ENCODE measurements at places on chromosomes 4 and X. TPM values are rescaled to one million over a fixed set of nuclear protein-coding genes. Genes with fewer than 3 reads are reported as not detected.

GRCh38 chr4:54487491-54487890 lies 170.3 kb upstream of the KIT start:
- no peaks in the 10 kb centered on the region for H3K4me1 ChIP-seq
- no peak overlapping the region for H3K27ac ChIP-seq
- no peaks in the 10 kb centered on the region for H3K36me3 ChIP-seq
- no peaks in the 10 kb centered on the region for H3K27me3 ChIP-seq

- no peak overlapping the region for H3K4me3 ChIP-seq
- no peaks in the 10 kb centered on the region for H3K4me1 ChIP-seq
- no peaks in the 10 kb centered on the region for H3K36me3 ChIP-seq
- no peak for DNase-seq
- no peak overlapping the region for H3K27ac ChIP-seq
These were observed 394.0 kb downstream of the DTHD1 start for GRCh38 chr4:36675436-36675835.

DNA sequence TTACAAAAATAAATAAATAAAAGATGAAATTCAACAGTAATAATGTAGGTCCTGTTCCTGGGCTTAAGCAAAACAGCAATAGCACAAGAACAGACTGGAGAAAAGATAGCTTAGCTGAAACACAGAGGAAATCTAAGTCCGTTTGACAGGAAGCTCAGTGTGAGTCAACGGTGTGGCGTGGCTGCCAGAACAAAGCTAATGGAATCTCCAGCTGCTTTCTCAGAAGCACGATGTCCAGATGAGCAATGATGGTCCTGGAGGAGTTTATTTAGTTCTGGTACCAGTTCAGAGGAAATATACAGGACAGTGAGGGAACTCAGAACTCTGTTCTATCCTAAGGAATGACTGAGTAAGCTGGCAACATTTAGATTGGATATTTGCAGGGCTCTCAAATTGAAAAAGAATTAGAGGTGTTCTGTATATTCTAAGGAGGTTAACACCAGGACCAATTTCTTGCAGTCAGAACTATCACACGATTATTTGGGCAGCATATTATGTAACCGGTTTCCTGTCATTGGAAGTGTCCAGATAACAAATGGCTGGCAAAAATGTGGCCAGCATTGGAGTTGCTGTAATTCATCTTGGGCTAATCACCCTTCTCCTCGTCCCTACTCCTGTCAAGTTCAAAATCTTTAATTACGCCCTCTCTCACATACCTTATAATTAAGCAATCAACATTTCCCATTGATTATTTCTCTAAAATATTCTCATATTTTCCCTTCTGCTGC lies 12.7 kb downstream of the GAB3 start:
- H3K4me1 ChIP-seq, result peaks cover 27% of the 10 kb centered on the region
- no peaks in the 10 kb centered on the region for H3K27me3 ChIP-seq
- no peak overlapping the region for H3K27ac ChIP-seq
- no peak overlapping the region for H3K4me3 ChIP-seq
- DNase-seq, result no peak

GRCh38 chrX:136106920-136107528 lies 40.3 kb upstream of the FHL1 start:
- H3K4me1 ChIP-seq, result no peaks in the 10 kb centered on the region
- H3K27me3 ChIP-seq, result no peaks in the 10 kb centered on the region
- H3K27ac ChIP-seq, result no peak overlapping the region
- no peak overlapping the region for H3K4me3 ChIP-seq

- H3K27ac ChIP-seq, result no peak overlapping the region
- DNase-seq, result no peak
- H3K36me3 ChIP-seq, result no peaks in the 10 kb centered on the region
- H3K4me1 ChIP-seq, result no peaks in the 10 kb centered on the region
These were observed 197.0 kb downstream of the ADGRL3 start for GRCh38 chr4:61397174-61397573.

GRCh38 chr4:62474802-62475201 lies 1274.7 kb downstream of the ADGRL3 start:
- H3K27ac ChIP-seq, result no peak overlapping the region
- no peaks in the 10 kb centered on the region for H3K4me1 ChIP-seq
- H3K4me3 ChIP-seq, result no peak overlapping the region
- H3K36me3 ChIP-seq, result no peaks in the 10 kb centered on the region
- no peak for DNase-seq

DNA sequence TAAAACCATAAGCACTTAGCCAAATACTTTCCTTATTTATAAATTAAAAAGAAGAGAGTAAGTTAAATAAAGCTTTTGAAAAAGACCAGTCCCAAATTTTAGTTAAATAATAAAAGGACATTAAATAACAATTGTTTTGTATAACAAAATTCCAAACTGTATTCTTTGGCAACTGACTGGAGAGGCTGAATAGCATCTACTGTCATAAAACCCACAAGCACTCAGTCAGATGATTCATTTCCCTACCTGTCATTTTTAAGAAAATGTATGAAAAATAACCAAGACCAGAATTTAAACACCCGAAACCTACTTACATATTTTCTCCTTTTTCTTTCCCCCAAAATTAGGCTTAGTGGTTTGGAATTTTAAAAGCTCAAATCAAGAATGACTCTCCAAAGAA lies 32.5 kb upstream of the SMIM10L2A start:
- no peak overlapping the region for H3K4me3 ChIP-seq
- no peaks in the 10 kb centered on the region for H3K4me1 ChIP-seq
- no peaks in the 10 kb centered on the region for H3K27me3 ChIP-seq
- DNase-seq, result no peak
- no peak overlapping the region for H3K27ac ChIP-seq

DNA sequence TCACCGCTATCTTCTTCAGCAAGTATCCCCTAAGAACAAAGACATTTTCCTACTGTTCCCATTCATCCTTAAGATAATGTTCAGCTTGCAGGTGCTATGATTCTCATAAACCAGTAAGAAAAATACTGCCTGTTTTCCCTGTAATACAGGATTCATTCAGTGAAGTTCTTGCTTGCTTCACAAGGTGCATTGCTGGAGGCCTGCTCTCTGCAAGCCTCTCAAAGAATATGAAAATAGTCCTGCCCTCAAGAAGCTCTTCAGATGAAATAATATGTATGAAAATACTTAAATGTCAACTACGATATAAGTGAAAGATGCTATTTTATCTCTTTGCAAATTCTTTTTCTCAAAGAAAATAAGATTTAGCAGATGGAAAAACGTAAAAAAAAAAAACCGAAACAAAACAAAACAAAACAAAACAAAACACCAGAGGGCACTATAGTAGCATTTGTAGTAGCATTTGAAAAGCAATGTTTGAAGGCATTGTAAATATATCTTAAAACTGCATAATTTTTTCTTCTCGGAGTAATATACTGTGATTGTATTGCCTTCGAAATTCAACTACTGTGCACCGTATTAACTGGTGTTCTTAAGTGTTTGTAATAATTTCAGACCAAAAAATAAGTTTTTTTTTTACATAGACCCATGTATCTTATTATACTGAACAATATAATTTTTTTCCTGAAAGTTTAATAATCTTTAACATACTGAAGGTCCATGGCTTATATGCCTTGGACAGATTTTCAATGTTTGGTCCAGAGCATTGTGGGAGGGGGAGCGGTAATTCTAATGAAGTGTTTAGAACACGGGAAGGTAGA lies 26.0 kb downstream of the ADH4 start:
- no peaks in the 10 kb centered on the region for H3K4me1 ChIP-seq
- no peak overlapping the region for H3K27ac ChIP-seq
- no peaks in the 10 kb centered on the region for H3K36me3 ChIP-seq
- no peaks in the 10 kb centered on the region for H3K27me3 ChIP-seq

- H3K4me3 ChIP-seq, result no peak overlapping the region
- no peaks in the 10 kb centered on the region for H3K36me3 ChIP-seq
- no peaks in the 10 kb centered on the region for H3K4me1 ChIP-seq
These were observed 52.4 kb upstream of the UCP1 start for GRCh38 chr4:140621161-140621560.

- H3K27ac ChIP-seq, result no peak overlapping the region
- no peaks in the 10 kb centered on the region for H3K27me3 ChIP-seq
- H3K4me1 ChIP-seq, result no peaks in the 10 kb centered on the region
- no peak overlapping the region for H3K4me3 ChIP-seq
- H3K36me3 ChIP-seq, result no peaks in the 10 kb centered on the region
These were observed 157.5 kb upstream of the SMIM31 start for GRCh38 chr4:164596318-164596878.

- H3K36me3 ChIP-seq, result no peaks in the 10 kb centered on the region
- H3K4me3 ChIP-seq, result no peak overlapping the region
- no peaks in the 10 kb centered on the region for H3K27me3 ChIP-seq
- no peaks in the 10 kb centered on the region for H3K4me1 ChIP-seq
These were observed 159.5 kb downstream of the KLHL13 start for GRCh38 chrX:117957128-117957527.

GRCh38 chr4:118842055-118842454 lies 6.1 kb upstream of the SEC24D start:
- no peaks in the 10 kb centered on the region for H3K4me1 ChIP-seq
- H3K4me3 ChIP-seq, result no peak overlapping the region
- H3K27ac ChIP-seq, result no peak overlapping the region
- DNase-seq, result no peak
- no peaks in the 10 kb centered on the region for H3K36me3 ChIP-seq

DNA sequence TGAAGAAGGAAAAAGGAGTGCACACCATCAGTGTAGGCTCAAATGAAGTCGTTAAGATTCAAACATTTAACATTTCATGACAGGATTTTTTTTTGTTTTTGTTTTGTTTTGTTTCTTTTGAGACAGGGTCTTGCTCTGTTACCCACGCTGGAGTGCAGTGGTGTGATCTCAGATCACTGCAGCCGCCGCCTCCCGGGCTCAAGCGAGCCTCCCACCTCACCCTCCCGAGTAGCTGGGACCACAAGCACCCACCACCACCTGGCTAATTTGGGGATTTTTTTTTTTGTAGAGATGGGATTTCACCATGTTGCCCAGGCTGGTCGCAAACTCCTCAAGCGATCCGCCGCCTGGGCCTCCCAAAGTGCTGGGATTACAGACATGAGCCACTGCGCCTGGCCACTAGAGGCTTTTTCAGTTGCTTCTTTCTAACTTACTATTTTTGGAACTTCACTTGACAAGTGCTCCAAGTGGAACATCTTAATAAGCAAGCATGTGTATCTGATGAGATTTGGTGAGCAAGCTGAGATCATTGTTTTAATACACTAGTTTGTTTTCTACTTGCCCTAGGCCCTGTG lies 78.9 kb upstream of the CNKSR2 start:
- no peaks in the 10 kb centered on the region for H3K36me3 ChIP-seq
- H3K4me1 ChIP-seq, result peaks cover 11% of the 10 kb centered on the region
- no peaks in the 10 kb centered on the region for H3K27me3 ChIP-seq
- peak overlapping the region; percentile 49 for H3K27ac ChIP-seq

- H3K36me3 ChIP-seq, result no peaks in the 10 kb centered on the region
- no peaks in the 10 kb centered on the region for H3K4me1 ChIP-seq
- no peak overlapping the region for H3K4me3 ChIP-seq
- H3K27ac ChIP-seq, result no peak overlapping the region
These were observed 638.5 kb upstream of the FAM241A start for GRCh38 chr4:111506706-111507105.

DNA sequence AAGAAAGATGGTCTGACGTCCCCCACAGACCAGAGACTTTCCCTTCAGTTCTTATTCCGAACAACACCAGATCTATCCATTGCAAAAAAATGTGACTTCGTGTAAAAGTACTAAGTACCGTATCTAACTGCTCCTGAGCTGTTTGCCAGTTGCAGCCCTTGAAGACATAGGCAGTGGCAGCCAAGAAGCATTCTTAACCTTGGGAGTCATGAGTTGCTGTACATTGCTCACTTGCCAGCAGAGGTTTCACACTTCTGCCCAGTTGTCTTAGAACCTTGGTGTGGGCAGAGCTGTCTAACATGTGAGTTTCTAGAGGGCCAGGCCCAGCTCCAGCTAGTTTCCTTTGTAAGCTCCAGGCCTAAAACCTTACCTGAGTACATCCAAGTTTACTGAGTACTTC lies 10.5 kb upstream of the CHRDL1 start:
- no peaks in the 10 kb centered on the region for H3K27me3 ChIP-seq
- no peaks in the 10 kb centered on the region for H3K4me1 ChIP-seq
- no peaks in the 10 kb centered on the region for H3K36me3 ChIP-seq
- no peak overlapping the region for H3K4me3 ChIP-seq
- no peak overlapping the region for H3K27ac ChIP-seq

- H3K4me1 ChIP-seq, result no peaks in the 10 kb centered on the region
- H3K36me3 ChIP-seq, result peaks cover 5% of the 10 kb centered on the region
- H3K27me3 ChIP-seq, result no peaks in the 10 kb centered on the region
- H3K4me3 ChIP-seq, result no peak overlapping the region
- H3K27ac ChIP-seq, result no peak overlapping the region
These were observed 224.6 kb downstream of the SCFD2 start for GRCh38 chr4:53141308-53141707.

- no peaks in the 10 kb centered on the region for H3K4me1 ChIP-seq
- H3K4me3 ChIP-seq, result no peak overlapping the region
- H3K27ac ChIP-seq, result no peak overlapping the region
- H3K36me3 ChIP-seq, result no peaks in the 10 kb centered on the region
These were observed 124.4 kb downstream of the CHRDL1 start for GRCh38 chrX:110671068-110671803.

- peaks cover 5% of the 10 kb centered on the region for H3K36me3 ChIP-seq
- DNase-seq, result no peak
- H3K4me3 ChIP-seq, result no peak overlapping the region
These were observed 171.7 kb downstream of the AFAP1 start for GRCh38 chr4:7767966-7768365.

DNA sequence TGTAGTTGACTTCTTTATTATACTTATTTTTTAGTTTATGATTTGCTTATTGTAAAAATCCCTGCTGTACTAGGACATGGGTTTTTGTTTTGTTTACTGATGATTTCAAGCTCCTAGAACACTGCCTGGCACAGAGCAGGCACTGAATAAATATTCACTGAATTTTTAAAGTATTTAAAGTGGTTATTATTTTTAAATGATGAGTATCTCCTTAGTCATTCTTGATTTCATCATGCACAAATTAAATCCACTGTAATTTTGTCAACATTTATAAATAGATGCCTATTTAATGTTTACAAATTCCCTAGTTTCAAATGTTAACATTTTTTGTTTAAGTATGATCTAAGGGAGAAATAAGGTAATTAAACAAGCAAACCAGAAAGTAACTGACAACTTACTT lies 367.9 kb upstream of the SLIT2 start:
- no peak overlapping the region for H3K4me3 ChIP-seq
- H3K27ac ChIP-seq, result no peak overlapping the region
- DNase-seq, result no peak
- no peaks in the 10 kb centered on the region for H3K27me3 ChIP-seq
- no peaks in the 10 kb centered on the region for H3K36me3 ChIP-seq
- no peaks in the 10 kb centered on the region for H3K4me1 ChIP-seq

GRCh38 chrX:10054396-10054795 lies 87.2 kb downstream of the CLDN34 start:
- peaks cover 29% of the 10 kb centered on the region for H3K4me1 ChIP-seq
- no peaks in the 10 kb centered on the region for H3K27me3 ChIP-seq
- no peak for DNase-seq
- no peaks in the 10 kb centered on the region for H3K36me3 ChIP-seq
- no peak overlapping the region for H3K4me3 ChIP-seq

- no peak for DNase-seq
- H3K4me3 ChIP-seq, result no peak overlapping the region
- H3K36me3 ChIP-seq, result no peaks in the 10 kb centered on the region
These were observed 46.5 kb upstream of the FAT4 start for GRCh38 chr4:125268068-125268755.

- H3K4me1 ChIP-seq, result no peaks in the 10 kb centered on the region
- no peaks in the 10 kb centered on the region for H3K27me3 ChIP-seq
- H3K27ac ChIP-seq, result no peak overlapping the region
- DNase-seq, result no peak
These were observed 101.6 kb downstream of the PDE5A start for GRCh38 chr4:119526786-119527550.

Gene NLGN3
- total RNA-seq, result 0.13 TPM

Gene CXorf49
- total RNA-seq, result not detected

Gene HOPX
- 271 TPM for total RNA-seq

Gene TKTL1
- total RNA-seq, result 0.89 TPM

Gene SATL1
- not detected for total RNA-seq

Gene DMD
- 23.2 TPM for total RNA-seq

Gene SFRP2
- total RNA-seq, result 15.0 TPM

Gene PGK1
- 173 TPM for total RNA-seq

Gene FDCSP
- not detected for total RNA-seq
